ENCODE measurements at places on chromosomes 2 and 18. TPM values are rescaled to one million over a fixed set of nuclear protein-coding genes. Genes with fewer than 3 reads are reported as not detected.

DNA sequence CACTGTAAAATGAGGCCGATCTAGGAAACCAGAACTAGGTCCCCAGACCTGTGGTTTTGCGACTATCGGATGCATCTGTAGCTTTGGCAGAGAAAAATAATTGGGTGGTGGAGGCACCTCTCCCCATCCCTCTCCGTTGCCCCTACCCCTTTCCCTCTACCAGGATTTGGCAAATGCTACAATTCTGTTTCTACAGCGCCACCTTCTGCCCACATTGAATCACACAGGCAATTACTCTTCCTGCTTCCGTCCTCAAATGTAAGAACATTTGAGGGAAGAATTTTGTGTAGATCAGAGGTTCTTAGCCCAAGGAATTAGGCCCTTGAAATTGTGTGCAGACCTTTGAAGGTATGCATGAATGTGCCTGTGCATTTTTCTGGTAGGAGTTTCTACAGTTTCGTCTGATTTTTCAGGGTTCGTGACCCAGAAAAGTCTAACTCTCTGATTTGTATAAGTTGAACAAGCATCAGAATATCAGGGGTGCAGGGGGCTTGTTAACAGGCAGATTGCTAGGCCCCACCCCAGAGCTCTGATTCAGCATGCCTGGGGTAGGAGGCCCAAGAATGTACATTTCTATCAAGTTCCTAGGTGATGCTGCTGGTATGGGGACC is 11.2 kb downstream of the ATP6V1B1 start:
- H3K27me3 ChIP-seq: no peaks in the 10 kb centered on the region
- no peaks in the 10 kb centered on the region for H3K36me3 ChIP-seq
- peak; percentile 24 for DNase-seq
- H3K4me1 ChIP-seq: peaks cover 8% of the 10 kb centered on the region

- no peaks in the 10 kb centered on the region for H3K27me3 ChIP-seq
- peaks cover 17% of the 10 kb centered on the region for H3K4me1 ChIP-seq
- H3K36me3 ChIP-seq: 0 out of 2 replicates have a peak, but pooled peaks cover 6% of the 10 kb centered on the region
- H3K27ac ChIP-seq: no peak overlapping the region
- no peak for DNase-seq
These were observed 63.0 kb downstream of the TWIST2 start for GRCh38 chr2:238910751-238911351.

- H3K4me1 ChIP-seq: peaks cover 9% of the 10 kb centered on the region
- H3K4me3 ChIP-seq: no peak overlapping the region
These were observed 65.5 kb upstream of the SIX2 start for GRCh38 chr2:45074713-45075112.

GRCh38 chr2:167908786-167909185 is 338.6 kb downstream of the STK39 start:
- H3K4me3 ChIP-seq: no peak overlapping the region
- peaks cover 5% of the 10 kb centered on the region for H3K27me3 ChIP-seq
- H3K4me1 ChIP-seq: no peaks in the 10 kb centered on the region
- H3K27ac ChIP-seq: no peak overlapping the region
- DNase-seq: no peak

Gene CNTNAP5
- not detected for total RNA-seq

Gene INSIG2
- 6.0 TPM for total RNA-seq

GRCh38 chr2:172279813-172280212 is 147.6 kb upstream of the ITGA6 start:
- H3K27ac ChIP-seq: no peak overlapping the region
- no peaks in the 10 kb centered on the region for H3K27me3 ChIP-seq
- H3K4me3 ChIP-seq: no peak overlapping the region

DNA sequence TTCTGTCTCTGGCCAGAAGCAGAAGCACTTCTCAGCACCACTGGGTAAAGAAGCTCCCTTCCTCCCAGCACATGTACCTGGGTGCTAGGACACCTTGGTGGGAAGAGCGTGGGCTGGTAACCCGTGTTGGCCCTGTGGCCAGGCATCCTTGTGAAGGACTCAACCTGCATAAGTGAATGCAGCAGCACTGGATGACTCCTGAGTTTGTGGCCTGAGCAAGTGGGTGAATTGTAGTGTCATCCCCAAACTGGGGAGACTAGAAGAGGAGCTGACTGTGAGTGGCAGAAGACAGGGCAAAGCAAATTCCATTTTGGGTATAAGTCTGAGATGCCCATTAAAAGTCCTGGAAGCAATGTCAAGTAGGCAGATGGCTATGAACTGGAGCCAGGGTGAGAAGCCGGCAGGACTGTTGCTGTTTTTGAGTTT is 63.4 kb downstream of the STAT1 start:
- no peak overlapping the region for H3K27ac ChIP-seq
- no peaks in the 10 kb centered on the region for H3K36me3 ChIP-seq
- no peak overlapping the region for H3K4me3 ChIP-seq
- H3K4me1 ChIP-seq: peaks cover 24% of the 10 kb centered on the region

Gene CYP26B1
- total RNA-seq: not detected

Gene POMC
- not detected for total RNA-seq

DNA sequence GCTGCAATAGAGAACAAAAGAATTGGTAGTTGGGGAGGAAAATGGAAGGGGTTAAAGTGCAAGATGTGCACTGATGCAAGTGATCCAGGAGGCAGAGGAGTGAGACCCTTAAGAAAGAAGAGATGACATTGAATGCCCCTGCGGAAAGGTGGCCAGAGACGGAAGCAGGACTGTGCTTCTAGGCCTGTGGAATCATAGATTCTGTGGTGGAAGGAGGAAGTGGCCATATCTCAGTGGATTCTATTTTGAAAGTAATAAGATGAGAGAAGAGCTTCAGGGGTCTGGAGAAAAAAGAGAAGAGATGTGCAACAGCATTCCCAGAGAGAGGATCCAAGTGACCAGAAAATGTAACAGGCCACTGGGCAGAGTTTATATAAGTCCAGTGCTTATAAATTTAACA is 18.6 kb upstream of the GYPC start:
- H3K4me1 ChIP-seq: no peaks in the 10 kb centered on the region
- H3K27ac ChIP-seq: no peak overlapping the region
- no peak overlapping the region for H3K4me3 ChIP-seq
- no peaks in the 10 kb centered on the region for H3K27me3 ChIP-seq
- no peak for DNase-seq

DNA sequence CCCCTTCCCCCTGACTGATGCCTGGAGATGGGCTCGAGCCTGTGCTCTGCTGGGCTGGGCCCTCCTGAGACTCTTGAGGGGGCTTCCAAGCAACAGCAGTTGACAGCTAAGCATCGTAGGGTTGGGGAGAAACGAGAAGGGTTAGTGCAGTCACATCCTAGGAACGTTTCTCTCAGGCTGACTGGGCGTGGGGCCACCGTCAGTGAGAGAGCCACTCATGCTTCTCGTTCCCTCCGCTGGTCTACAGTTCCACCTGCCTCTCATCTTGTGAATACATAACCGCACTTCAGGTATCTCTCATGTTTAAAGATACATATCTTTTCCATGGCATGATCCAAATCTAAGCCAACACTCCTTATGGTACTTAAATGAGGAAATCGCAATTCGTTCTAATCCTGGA is 66.4 kb downstream of the TRAPPC12 start:
- H3K4me3 ChIP-seq: no peak overlapping the region
- no peak for DNase-seq
- H3K4me1 ChIP-seq: no peaks in the 10 kb centered on the region
- no peaks in the 10 kb centered on the region for H3K27me3 ChIP-seq

GRCh38 chr18:25630682-25631081 is 278.7 kb upstream of the ZNF521 start:
- H3K27me3 ChIP-seq: no peaks in the 10 kb centered on the region
- no peak for DNase-seq
- H3K36me3 ChIP-seq: no peaks in the 10 kb centered on the region
- no peak overlapping the region for H3K4me3 ChIP-seq
- H3K4me1 ChIP-seq: no peaks in the 10 kb centered on the region

Gene DTNA
- total RNA-seq: 5.8 TPM

- no peak for DNase-seq
- no peaks in the 10 kb centered on the region for H3K27me3 ChIP-seq
- H3K4me1 ChIP-seq: peaks cover 45% of the 10 kb centered on the region
- peaks cover 33% of the 10 kb centered on the region for H3K36me3 ChIP-seq
- H3K4me3 ChIP-seq: peak overlapping the region; percentile 91
These were observed 666 bp upstream of the STAT1 start for GRCh38 chr2:191014653-191015020.

- peak; percentile 44 for DNase-seq
- H3K4me3 ChIP-seq: no peak overlapping the region
- peaks cover 16% of the 10 kb centered on the region for H3K4me1 ChIP-seq
- H3K36me3 ChIP-seq: no peaks in the 10 kb centered on the region
These were observed 178.1 kb downstream of the MGAT5 start for GRCh38 chr2:134431838-134432434.

DNA sequence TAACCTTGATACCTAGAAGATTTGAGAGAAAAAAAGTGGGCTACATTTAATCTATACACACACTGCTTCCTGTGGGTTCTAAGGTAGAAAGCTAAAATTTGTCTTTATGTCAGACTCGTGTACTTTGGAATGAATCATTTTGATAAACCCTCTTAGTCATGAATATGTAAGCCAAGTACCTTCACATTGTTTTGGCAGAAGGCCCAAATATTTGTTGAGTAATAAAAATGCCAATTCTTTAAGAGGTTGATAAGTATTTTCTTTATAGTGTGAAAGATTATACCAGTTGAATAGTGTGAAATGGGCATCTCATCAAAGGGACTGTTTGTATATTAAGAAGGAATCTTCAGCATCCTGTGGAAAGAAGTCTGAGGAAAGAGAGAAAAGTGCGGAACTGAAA is 1464.7 kb upstream of the ZEB2 start:
- H3K4me3 ChIP-seq: no peak overlapping the region
- H3K27ac ChIP-seq: no peak overlapping the region

Gene TMEM127
- 24.3 TPM for total RNA-seq

Gene SDC1
- 117 TPM for total RNA-seq

Gene CAPG
- total RNA-seq: 1.4 TPM

- H3K27me3 ChIP-seq: no peaks in the 10 kb centered on the region
- peaks cover 9% of the 10 kb centered on the region for H3K4me1 ChIP-seq
- H3K4me3 ChIP-seq: peak overlapping the region; percentile 74
- DNase-seq: no peak
- H3K36me3 ChIP-seq: peaks cover 8% of the 10 kb centered on the region
- H3K27ac ChIP-seq: no peak overlapping the region
These were observed 2.1 kb downstream of the ATAD2B start for GRCh38 chr2:23924589-23925359.
